ENCODE measurements at places on chromosomes 4 and X.

DNA sequence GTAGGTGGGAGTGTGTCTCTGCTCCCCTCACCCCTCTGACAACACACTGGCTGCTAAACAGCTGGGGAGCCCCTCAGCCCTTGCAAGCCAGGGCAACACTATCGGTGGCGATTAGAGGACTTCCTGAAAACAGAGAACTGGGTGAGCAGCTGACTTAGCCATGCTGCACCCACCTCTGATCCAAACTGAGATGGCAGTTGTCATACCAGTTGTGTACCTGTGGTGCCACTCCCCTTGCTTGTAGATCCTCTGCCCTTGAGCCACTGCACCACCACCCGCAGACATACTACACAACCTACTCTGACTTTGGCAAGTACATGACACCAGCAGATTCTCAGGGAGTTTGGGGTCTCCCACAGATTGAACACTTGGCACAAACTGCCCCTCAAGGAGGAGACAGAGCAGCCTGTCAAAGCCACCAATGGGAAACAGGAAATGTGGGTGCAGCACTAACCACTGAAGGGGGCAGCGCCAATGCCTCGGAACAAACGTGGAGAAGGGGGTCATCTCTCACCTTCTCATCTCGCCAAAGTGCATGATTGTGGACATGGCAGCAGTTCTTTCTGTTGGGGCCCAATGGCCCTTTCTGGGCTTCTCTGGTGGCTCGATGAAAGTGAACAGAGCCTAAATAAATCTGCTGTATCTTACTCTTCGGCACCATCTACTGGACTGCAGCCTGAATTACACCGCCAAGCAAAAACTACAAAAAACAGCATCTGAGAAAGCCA is 119.8 kb downstream of the NEK1 start:
- no peak for DNase-seq

- no peak for DNase-seq
Measured at GRCh38 chr4:4694827-4695226, 153.0 kb upstream of the STX18 start.

DNA sequence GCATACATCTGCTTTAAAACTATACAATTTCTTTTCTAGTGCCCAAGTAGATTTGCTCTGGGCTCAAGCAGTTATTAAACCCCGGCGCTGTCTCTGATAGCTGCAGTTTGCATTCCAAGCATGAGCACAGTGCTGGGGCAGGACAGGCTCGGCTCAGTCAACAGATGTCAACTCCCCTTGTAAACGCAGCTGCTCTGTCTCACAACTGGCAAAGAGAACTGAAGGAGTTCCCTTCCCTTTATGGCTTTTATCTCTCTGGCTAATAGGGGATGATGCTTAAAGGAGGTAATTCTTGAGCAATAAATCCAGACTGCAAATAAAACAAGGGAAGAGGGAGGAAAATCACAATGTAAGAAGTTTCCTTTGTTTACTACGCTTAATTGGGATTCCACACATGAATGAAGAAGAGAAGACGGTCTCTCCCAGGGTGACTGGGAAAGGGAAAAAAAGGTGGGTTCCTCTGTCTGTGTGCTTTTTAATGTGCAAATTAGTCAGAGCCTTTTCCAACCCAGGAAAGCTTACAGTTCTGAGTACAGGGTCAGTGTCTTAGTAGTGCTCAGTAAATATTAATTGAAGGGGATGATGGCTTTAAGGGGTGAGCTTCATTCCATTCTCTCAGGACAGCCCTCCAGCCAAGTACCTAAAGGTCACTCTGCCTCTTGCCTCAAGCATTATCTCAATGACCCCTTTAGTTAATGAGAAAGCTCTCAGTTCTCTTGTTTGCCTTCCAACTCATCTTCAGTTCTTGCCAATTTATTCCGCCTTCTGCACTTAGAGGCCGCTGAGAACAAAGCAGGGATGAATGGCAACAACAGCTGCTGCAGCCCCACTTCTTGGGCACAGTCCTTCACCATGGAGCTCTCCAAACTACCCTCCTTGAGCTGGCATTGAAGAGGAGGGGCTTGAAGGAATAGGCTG is 155.7 kb upstream of the JADE1 start:
- DNase-seq = no peak

GRCh38 chrX:65093658-65094057 is 117.4 kb upstream of the ZC4H2 start:
- DNase-seq = no peak

- no peak for DNase-seq
Measured at GRCh38 chrX:10158279-10159144, 1.7 kb downstream of the CLCN4 start.

- DNase-seq = no peak
Measured at GRCh38 chr4:83252782-83253405, 31.7 kb downstream of the COQ2 start.

- DNase-seq = no peak
Measured at GRCh38 chr4:175470131-175470530, 341.9 kb downstream of the GPM6A start.

DNA sequence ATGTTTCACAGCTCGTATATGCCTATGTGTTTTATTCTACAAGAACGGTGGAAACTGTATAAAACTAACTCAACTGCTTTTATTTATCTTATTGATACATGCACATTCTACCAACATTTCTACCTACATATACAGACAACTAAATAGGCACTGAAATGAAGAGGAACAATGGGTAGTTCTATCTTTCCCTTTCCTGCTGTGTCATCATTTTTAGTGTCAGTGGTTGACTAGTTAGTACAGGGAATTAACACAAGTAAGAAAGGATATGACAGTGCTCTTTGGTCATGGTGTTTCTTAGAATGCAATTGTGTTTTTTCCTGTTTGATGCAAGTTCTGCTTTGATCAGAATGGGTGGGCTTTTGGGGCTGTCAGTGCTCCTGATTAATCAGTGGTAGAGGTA is 293.8 kb upstream of the CTSO start:
- DNase-seq = no peak

DNA sequence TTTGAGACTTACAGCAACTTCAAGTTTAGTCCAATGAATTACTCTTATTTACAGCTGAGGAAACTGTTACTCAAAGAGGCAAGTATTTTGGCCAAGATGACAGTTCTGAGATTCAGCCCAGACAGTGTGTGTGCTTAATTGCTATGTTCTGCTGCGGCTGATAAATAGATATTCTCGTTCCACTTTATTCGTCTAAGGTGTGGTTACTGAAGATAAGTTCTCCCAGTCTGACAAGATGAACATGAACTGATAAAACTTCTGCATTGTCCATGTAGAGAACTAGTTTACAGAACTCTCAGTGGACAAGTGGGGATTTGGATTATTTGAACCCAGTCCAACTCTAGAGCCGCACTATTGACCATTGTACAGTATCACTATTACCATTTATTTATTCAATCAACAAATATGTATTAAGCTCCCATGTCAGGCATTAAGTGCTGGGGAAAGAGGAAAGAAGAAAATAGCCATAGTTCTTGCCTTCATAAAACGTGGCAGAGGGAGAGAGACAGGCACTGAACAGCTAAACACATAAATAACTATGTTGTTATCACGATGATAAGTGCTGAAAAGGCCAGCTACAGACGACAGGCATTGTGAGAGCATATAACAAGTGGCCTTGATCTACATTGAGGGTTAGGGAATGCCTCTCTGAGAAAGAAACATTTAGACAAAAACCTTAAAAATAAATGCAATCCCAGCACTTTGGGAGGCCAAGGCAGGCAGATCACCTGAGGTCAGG is 4.0 kb upstream of the DHX15 start:
- no peak for DNase-seq

DNA sequence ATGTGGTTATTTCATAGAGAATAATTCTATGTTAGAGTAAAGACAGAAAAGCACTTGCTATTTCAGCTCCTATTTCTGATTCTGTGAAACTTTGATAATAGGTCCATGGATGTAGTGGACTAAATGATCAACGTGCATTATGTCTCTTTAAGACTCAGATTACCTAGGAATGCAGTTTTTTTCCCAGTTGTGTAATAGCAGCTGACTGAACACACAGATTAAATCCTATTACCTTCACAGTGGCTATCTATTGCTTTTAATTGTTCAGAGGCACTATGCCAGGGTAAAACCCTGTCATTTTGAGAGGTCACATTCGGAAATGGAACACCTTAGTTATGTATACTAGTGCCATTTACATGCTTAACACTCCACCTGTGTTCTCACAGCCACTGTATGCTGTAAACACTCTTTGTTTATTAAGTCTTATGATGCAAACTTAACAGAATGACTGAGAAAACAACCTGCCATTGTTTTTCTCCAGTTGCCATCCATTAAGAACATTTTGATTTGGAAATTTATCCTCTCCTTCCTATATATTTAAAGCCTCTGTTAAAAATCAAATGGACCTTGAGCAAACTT is 70.5 kb downstream of the HPGD start:
- no peak for DNase-seq

DNA sequence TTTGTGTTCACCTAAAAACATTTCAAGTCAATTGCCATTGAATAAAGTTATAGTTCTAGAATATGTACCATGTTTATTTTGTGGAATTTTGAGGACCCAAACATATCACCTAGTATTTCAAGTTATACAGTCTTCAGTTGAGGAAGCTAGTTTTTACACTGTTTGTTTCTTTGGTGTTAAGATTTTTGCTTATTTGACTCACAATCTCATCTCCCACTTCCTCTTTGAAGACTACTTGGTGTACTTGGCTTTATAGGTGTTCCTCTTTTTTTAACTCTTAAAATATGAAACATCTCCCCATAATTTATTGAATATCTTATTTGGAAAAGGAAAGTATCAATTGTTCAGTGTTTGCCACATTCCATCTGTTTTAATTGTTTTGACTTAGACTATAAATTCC is 675.4 kb downstream of the RAPGEF2 start:
- DNase-seq = no peak

- no peak for DNase-seq
Measured at GRCh38 chr4:26806331-26806730, 54.3 kb upstream of the STIM2 start.

DNA sequence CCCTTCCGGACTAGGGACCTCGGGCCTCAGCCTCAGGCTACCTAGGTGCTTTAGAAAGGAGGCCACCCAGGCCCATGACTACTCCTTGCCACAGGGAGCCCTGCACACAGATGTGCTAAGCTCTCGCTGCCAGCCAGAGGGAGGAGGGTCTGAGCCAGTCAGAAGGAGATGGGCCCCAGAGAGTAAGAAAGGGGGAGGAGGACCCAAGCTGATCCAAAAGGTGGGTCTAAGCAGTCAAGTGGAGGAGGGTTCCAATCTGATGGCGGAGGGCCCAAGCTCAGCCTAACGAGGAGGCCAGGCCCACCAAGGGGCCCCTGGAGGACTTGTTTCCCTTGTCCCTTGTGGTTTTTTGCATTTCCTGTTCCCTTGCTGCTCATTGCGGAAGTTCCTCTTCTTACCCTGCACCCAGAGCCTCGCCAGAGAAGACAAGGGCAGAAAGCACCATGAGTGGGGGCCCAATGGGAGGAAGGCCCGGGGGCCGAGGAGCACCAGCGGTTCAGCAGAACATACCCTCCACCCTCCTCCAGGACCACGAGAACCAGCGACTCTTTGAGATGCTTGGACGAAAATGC is at the start of gene WAS:
Gene WAS (plus strand): TSS at position 389 of the 572 bp plus-strand sequence. CDS start 55 bp downstream, at position 444.
- no peak for DNase-seq

DNA sequence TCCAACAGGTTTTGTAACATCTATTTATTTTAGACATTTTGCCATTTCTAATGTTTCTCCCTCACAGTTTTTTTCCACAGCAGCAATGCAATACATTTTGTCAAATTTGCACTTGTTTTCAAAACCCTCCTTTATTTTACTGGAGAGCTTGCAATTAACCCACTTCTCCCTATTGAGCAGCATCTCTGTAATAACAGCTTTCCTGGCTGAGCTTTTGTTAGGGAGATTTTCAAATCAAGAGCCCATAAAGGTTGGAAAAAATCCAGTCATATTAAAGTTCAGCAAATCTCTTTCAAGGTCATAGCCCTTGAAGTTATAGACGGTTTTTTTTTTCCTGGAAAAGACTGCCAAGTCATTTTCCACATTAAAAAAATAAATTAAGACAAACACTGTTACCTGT is 450.6 kb upstream of the TENM3 start:
- DNase-seq = no peak
